ENCODE measurements at places on chromosomes 11 and 22.

- no peak for DNase-seq
Observed at GRCh38 chr11:130457623-130458409, 9.4 kb downstream of the ADAMTS15 start.

DNA sequence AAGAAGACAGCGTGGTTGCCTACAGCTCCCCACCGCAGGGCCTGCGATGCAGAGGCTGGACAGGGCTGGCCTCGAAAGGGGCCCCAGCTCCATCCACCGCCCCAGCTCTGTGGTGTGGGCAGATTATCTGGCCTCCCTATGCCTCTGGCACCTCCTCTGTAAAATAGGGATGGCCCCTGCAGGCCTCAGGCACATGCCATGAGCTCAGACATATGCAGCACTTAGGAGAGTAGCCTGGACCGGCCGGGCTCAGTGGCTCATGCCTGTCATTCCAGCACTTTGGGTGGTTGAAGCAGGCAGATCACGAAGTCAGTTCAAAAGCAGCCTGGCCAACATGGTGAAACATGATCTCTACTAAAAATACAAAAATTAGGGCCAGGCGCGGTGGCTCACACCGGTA is 7.4 kb downstream of the APOBEC3D start:
- DNase-seq: no peak

DNA sequence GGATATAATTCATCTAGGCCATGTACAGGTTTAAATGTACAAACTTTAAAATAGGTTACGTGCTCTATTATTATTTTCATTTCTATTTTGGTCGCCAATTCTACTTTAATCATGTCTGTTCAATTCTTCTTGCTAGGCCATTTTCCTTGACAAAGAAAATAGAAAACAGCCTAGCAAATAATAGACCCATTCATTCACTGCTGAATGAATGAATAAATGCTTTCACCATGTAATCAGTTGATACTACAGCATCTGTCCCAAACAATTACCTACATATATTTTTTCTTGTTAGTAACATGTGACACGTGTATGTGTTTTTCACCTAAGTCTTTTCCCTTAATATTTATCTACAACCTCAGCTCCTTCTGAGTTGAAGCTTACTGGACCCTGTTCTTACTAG is 27.5 kb downstream of the SNX19 start:
- no peak for DNase-seq

DNA sequence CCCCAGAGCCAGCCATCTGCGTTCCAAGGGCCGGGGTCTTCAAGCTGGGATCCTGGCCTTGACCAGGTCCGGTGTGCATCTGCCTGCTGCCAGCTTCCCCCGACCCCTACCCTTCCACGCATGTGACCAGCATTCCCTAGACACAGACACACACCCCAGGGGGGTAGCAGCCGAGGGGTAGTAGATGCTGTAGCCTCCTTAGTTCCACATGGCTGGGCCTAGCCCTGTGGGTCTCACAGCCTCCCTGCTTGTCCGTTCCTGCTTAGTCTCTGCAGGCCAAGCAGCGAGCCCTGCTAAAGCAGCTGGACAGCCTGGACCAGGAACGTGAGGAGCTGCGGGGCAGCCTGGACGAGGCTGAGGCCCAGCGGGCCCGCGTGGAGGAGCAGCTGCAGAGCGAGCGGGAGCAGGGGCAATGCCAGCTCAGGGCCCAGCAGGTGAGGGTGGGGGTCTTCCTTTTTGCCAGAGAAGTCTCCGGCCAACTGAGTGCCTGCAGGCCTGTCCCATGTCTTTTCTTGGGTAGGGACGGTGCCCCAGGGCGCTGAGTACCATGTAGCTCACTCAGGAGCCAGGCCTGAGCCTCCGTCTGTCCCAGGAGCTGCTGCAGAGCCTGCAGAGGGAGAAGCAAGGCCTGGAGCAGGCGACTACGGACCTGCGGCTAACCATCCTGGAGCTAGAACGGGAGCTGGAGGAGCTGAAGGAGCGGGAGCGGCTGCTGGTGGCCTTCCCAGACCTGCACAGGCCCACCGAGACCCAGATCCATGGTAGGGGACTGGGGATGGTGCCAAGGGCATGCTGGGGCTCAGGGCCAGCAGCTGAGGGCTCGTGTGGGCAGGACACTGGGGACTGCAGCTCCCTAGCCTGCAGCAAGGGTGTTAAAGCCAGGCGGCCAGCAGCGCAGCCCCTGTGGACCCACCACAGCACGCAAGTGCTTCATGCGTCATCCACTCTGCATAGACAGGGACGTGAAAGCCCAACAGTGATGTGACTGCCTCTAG is 13.6 kb downstream of the RNF215 start:
- no peak for DNase-seq

DNA sequence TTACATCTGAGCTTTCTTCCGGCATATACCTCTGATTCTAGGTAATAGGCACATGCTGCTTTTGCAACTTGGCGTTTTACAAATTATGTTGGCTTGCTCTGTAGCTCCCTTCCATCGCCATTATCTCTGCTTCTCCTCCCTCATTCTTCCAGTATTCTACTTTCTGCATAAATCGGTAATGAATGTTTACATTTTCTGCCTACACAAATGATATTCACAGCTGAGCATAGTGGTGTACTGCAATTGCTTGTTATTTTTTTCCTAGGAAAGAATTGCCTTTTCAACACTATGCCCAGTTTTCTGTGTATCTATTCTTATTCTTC is 18.9 kb downstream of the MED15 start:
- no peak for DNase-seq

- DNase-seq: no peak
Observed at GRCh38 chr11:20226933-20227332, 66.7 kb upstream of the DBX1 start.

DNA sequence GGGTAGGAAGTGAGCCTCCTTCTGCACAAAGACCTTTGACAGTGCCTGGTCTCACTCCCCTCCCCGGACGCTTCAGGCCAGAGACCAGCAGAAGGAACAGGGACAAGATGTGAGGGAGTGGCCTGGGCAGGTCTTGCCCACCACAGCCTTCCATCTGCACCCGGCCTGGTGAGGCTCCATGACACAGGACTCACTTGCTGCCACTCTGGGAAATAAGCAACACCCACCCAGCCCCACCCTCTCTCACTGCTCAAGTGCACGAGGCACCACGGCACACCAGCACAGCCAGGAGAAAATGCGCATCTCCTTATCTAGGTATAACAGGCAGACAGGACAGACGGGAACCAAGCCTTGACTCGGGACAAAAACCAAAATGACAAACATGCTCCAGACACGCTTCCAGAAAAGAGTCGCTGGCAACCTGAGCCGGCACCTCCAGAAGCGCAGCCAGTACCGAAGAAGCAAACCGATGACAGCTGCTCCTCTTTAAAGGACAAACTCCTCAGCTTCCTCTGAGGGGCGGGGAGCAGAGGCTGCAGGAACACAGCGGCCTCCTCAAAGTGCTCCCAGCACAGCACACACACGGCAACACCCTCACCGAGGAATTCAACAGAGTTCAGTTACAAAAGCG is 41.7 kb downstream of the BRD1 start:
- DNase-seq: no peak

DNA sequence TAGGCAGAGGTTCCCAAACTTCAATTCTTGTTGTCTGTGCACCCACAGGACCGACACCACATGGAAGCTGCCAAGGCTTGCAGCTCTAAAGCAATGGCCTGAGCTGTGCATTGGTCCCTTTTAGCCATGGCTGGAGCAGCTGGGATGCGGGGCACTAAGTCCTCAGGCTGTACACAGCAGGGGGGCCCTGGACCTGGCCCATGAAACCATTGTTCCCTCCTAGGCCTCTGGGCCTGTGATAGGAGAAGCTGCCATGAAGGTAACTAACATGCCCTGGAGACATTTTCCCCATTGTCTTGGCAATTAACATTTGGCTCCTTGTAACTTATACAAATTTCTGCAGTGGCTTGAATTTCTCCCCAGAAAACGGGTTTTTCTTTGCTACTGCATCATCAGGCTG is 43.6 kb upstream of the SLC6A5 start:
- DNase-seq: no peak

DNA sequence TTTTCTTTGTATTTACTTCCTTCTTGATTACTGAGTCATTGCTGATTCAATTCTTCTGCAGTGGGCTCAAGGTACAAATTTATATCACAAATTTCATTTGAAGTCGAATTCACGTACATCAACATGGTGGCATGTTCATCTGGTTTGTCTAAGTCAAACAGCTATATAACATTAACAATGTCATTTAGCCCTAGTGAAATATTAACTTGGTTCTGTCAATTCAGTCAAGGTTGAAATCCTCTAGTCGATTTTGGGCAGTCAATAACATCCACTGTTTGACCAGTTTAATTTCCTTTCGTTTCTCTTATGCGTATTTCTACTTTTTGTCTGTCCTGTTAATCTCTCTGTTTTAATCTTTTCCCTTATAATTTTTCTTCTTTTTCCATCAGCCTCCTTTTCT is 4.1 kb upstream of the ATXN10 start:
- no peak for DNase-seq

- DNase-seq: no peak
Observed at GRCh38 chr11:76073724-76074123, 132.6 kb downstream of the WNT11 start.

DNA sequence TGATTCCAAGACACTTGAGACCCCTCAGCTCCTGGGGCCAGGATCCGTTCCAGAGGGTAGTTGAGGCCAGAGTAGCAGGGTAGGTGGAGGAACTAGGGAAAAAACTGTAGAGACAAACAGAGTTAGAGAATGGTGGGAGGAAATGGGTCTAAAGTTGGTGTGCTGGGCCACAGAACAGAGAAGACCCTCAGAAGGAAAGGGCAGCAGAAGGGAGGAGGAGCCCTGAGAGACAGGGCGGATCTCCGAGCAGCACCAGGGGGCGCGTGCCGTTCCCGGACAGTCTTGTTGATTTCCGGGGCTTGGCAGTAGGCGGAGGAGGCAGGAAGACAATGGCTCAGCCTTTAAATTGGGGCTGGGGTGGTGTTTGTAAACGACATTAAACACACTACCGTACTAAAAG is 2.4 kb upstream of the CECR2 start:
- DNase-seq: no peak

GRCh38 chr11:844693-845644 is 2.3 kb downstream of the TSPAN4 start:
- no peak for DNase-seq

- peak; percentile 86 for DNase-seq
Observed at GRCh38 chr11:85854557-85855340, 434 bp upstream of the CCDC83 start.

DNA sequence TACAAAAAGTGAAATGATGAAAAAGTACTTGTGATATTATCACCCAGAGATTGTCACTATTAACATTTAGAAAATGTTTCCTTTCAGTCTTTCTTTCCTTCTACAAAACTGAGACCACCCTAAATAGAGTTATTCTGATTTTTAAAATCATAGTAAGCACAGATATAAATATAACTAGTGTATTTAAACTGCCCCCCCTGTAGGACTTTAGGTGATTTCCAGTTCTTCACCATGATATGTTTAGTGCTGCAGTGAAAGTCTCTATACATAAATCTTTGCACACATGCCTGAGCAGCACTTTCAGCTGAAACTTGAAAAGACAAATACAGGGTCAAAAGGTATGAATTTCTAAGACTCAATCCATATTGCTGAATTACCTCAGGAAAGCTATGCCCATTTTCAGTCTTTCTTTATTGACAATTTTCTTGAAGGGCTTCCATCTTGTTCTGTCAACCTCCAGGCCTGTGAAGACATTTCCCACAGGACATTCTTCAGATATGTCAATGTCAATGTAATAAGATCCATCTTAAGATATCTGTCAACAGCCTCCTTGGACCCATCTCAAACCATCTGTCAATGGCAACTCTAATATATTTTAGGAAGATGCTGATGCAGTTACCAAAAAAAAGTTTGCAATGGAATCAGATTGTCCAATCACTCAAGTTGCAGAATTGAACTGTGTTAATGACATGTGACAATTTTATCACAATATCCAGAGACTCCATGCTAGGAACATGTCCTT is 30.8 kb upstream of the LDLRAD3 start:
- DNase-seq: no peak

- no peak for DNase-seq
Observed at GRCh38 chr11:17413414-17414316, 25.2 kb upstream of the KCNJ11 start.

GRCh38 chr11:74577181-74577580 is 15.2 kb upstream of the POLD3 start:
- DNase-seq: no peak

DNA sequence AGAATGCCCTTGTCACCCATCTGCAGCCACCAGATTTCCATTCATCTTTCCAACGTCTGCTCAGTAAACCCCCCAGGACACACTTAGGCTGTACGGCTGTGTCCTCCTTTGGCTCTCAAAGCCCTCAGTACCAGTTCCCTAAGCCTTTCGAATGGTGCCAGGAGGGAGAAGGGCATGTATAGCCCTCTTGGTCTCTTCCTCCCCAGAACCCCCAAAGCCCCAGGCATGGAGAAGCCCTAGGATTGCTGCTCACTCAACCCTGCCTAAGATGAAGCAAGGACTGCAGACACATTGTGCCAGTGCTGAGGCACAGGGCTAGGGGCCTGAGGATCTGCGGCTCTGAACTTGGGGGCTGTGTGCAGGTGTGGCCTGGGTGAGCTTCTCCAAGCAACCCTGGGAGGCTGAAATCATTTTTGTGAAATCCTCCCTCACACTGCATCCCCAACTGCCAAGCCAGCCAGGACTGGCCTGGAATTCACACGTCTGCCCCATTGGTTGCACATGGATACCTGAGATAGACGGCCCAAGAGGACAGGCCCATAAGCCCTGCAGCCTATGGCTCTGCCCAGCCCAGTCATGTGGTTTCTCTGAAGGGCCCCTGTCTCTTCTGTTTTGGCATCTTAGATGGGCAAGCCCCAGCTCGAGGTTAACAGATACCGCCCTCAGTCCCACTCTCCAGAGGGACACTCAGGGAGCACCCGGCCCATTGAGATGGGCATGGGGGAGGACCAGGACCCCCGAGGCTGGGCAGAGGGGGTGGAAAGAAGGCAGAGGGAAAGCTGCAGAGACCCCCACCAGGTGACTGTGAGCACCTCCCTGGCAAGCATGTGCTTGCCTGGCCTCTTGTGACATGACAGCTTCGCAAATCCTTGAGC is 34.0 kb downstream of the KCNQ1OT1 start:
- DNase-seq: no peak

DNA sequence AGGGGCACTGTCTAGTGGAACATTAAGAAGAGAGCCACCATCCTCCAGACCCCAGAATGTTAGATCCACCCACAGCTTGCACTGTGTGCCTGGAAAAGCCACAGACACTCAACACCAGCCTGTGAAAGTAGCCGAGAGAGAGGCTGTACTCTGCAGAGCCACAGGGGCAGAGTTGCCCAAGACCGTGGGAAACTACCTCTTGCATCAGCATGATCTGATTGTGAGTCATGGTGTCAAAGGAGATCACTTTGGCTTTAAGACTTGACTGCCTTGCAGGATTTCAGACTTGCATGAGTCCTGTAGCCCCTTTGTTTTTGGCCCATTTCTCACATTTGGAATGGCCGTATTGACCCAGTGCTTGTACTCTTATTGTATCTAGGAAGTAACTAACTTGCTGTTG is 115.9 kb upstream of the CCDC179 start:
- no peak for DNase-seq

GRCh38 chr11:64430645-64431044 is 71.7 kb downstream of the RPS6KA4 start:
- DNase-seq: no peak

GRCh38 chr22:48782326-48782725 is 1045.3 kb downstream of the BRD1 start:
- no peak for DNase-seq

GRCh38 chr11:23404225-23405160 is 544.2 kb upstream of the CCDC179 start:
- no peak for DNase-seq

- DNase-seq: no peak
Observed at GRCh38 chr11:2551131-2551530, 106.3 kb downstream of the KCNQ1 start.

All from central memory CD4-positive, alpha-beta T cell (primary cell).